ENCODE measurements at places on chromosomes 7 and 10.

DNA sequence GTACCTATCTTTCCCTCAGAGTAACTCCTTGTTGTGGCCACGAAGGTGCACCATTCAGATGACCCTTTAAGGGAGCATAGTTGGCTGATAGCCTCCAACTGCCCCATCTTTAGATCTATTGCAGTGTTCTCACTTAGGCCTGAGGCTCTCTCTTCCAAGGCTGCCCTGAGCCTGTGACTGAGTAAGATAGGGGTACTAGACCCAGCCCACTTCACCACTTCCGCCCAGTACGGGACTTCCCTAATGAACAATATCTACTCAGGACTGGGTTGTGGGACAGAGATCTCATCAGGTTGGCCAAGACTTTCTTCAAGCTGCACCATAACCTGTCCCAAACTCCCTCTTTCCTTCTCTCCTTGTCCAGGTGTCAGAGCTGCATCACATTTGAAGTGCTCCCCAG, 5.7 kb upstream of the GNAI1 start:
- H3K4me1 ChIP-seq: no peaks in the 10 kb centered on the region
- DNase-seq: no peak
- no peaks in the 10 kb centered on the region for H3K27me3 ChIP-seq
- H3K27ac ChIP-seq: no peak overlapping the region

DNA sequence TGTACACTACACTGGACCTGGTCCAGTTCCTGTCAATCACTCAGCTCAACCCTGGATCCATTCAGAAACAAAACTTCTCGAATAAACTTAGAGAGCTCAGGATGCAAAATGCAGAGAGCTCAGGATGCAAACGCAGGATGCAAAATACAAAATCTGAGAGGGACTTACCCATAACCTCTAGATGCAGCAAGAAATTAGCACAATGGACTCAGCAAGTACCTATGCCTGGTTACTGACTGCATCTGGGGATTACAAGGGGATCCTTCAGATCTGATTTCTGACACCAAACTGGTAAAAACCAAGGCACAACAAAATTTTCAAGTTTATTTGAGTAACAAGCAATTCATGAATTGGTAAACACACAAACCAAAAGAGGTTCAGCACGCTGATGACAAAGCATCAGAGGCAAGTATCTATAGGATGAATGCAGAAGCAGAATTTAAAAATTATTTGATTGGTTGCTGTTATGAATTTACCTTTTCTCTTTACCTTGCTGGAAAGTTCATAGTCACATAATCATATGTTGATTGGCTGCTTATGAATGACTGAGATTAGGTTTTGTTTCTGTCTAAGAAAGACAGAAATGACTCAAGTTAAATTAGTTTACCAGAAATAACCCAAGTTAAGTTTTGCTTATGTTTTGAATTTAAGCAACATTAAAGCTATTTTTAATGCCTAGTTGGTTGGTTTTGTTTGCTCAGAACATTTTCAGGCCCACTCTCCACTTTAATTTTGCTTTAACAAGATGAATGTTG, 11.4 kb downstream of the GIMAP6 start:
- H3K4me1 ChIP-seq: no peaks in the 10 kb centered on the region
- no peaks in the 10 kb centered on the region for H3K36me3 ChIP-seq
- H3K27ac ChIP-seq: peak overlapping the region; percentile 33
- DNase-seq: no peak
- no peaks in the 10 kb centered on the region for H3K27me3 ChIP-seq
- no peak overlapping the region for H3K4me3 ChIP-seq

DNA sequence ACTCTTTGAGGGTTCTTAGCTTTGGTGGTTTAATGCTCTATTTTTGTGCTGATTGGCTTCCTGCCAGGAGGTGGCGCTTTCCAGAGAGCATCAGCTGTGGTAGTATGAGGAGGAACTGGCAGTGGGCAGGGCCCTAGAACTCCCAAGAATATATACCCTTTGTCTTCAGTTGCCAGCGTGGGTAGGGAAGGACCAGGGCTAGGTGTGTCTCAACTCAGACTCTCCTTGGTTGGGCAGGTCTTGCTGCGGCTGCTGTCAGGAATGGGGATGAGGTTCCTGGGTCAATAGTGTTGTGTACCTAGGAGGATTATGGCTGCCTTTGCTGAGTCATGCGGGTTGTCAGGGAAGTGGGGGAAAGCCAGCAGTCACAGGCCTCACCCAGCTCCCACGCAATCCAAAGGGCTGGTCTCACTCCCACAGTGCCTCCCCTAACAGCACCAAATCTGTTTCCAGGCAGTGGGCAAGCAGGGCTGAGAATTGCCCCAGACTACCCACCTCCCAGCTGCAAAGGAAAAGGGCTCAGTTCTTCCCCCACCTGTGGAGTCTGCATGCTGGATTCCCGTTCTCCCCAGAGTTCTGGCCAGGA, 191.5 kb downstream of the PHTF2 start:
- no peaks in the 10 kb centered on the region for H3K36me3 ChIP-seq
- no peaks in the 10 kb centered on the region for H3K27me3 ChIP-seq
- no peak overlapping the region for H3K4me3 ChIP-seq
- no peak for DNase-seq
- H3K4me1 ChIP-seq: no peaks in the 10 kb centered on the region

GRCh38 chr10:90652519-90652918, 205.3 kb downstream of the HTR7 start:
- H3K4me3 ChIP-seq: no peak overlapping the region
- DNase-seq: no peak
- H3K27ac ChIP-seq: no peak overlapping the region
- no peaks in the 10 kb centered on the region for H3K36me3 ChIP-seq
- no peaks in the 10 kb centered on the region for H3K4me1 ChIP-seq

GRCh38 chr7:143908120-143908519, 6.1 kb upstream of the TCAF1 start:
- no peaks in the 10 kb centered on the region for H3K4me1 ChIP-seq
- H3K27ac ChIP-seq: no peak overlapping the region
- DNase-seq: no peak

GRCh38 chr7:104160375-104160774, 47.4 kb downstream of the ORC5 start:
- no peak overlapping the region for H3K27ac ChIP-seq
- DNase-seq: no peak
- H3K4me1 ChIP-seq: no peaks in the 10 kb centered on the region
- H3K27me3 ChIP-seq: no peaks in the 10 kb centered on the region
- H3K4me3 ChIP-seq: no peak overlapping the region

DNA sequence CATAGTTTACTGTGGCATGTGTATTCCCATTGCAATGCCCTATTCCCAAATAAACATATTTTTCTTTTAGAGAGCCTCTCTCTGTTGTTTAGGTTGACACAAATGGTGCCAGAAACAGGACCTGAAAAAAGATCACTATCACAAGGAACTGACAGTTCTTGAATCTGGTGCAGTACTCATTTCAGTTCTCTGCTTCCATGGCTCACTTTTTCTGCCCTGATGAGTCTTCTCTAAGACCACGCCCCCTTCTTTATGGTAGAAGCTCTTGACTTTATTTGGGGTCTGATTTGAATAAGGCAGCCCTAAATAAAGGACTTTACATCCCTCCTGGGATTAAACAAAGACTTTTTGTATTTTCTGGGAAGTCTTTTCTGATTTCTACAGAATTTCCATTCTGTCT, 3.5 kb upstream of the CCDC126 start:
- no peak overlapping the region for H3K4me3 ChIP-seq
- no peaks in the 10 kb centered on the region for H3K36me3 ChIP-seq
- H3K27me3 ChIP-seq: no peaks in the 10 kb centered on the region
- H3K27ac ChIP-seq: no peak overlapping the region

- H3K4me1 ChIP-seq: no peaks in the 10 kb centered on the region
- peaks cover 8% of the 10 kb centered on the region for H3K27me3 ChIP-seq
- H3K27ac ChIP-seq: no peak overlapping the region
- no peaks in the 10 kb centered on the region for H3K36me3 ChIP-seq
- DNase-seq: no peak
Observed at GRCh38 chr7:155580367-155580766, 34.0 kb upstream of the CNPY1 start.

DNA sequence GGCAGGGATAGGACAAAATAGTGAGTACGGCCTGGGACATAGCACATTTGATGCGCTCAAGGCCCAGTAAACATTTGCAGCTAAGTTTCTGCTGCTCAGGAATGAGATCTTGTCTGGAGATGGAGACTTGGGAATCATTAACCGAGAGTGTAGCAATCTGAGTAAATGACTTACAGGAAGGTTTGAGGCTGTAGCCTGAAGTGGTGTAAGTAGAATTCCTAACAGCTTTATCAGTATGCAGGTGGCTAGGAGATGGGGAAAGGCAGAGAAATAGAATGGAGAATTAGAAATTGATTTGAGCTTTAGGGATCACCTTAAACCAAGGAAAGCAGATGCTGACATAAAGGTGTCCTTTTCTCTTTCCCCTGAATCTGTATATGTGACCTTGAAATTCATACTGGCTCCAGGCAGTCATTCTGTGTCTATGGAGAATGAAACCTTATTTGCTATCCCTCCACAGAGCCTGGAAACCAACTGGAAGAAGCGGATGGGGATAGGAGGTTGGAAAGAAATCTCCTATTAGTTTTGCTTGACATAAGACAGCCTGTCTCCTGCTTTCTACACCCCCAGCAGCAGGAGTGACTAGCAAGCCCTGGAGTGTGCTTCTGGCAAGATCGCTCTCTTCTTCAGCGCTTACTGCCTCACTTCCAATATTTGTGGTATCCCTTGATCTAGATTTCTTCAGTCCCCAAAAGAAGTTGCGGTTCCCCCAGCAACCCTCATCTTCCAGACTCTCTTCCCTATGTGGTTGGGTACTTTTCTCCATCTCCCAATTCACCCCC, 6.4 kb upstream of the PON2 start:
- no peaks in the 10 kb centered on the region for H3K36me3 ChIP-seq
- no peak for DNase-seq
- peak overlapping the region; percentile 30 for H3K27ac ChIP-seq
- no peaks in the 10 kb centered on the region for H3K27me3 ChIP-seq
- H3K4me3 ChIP-seq: no peak overlapping the region

GRCh38 chr10:91495402-91495801, 85.3 kb downstream of the HECTD2 start:
- peaks cover 3% of the 10 kb centered on the region for H3K36me3 ChIP-seq
- H3K27ac ChIP-seq: no peak overlapping the region
- no peaks in the 10 kb centered on the region for H3K27me3 ChIP-seq
- DNase-seq: no peak
- no peaks in the 10 kb centered on the region for H3K4me1 ChIP-seq
- no peak overlapping the region for H3K4me3 ChIP-seq

- no peaks in the 10 kb centered on the region for H3K4me1 ChIP-seq
- DNase-seq: no peak
- no peaks in the 10 kb centered on the region for H3K27me3 ChIP-seq
Observed at GRCh38 chr10:83050815-83051214, 1088.5 kb upstream of the GHITM start.

DNA sequence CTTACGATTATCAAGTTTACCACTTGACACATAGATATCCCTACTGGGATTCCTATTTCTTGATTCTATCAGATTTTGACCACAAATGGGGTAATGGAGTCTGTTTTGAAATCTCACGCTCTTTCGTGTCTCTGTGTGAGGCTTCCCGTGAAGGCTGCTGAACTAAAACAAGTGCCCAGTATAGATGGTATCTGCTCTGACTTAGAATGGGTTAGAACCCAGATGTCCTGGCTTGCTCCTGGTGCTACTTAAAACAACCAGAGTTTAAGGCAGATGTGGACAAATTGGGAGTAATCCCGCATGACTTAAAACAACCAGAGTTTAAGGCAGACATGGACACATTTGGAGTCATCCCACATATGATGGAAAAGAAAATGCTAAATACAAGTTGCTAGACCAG, 85.9 kb downstream of the FAM204A start:
- no peaks in the 10 kb centered on the region for H3K36me3 ChIP-seq
- no peak overlapping the region for H3K27ac ChIP-seq
- no peak overlapping the region for H3K4me3 ChIP-seq

DNA sequence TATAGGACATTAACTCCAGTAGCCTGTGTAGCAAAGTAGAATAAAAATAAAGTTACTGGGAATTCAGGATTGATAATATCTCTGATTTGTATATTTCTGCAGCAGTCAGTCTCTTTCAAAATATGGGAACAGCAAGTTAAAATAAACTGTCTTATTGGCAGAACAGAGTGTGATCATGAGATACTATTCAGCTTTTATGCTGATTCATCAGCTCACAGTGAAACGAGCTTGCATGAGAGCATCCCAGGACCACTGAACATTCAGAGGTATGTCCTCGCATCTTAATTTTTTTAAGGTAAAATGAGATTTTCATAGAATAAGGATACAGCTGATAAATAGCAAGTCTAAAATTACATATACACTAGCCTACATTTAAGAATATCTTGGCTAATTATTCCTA, 282.5 kb upstream of the MYO3A start:
- H3K27ac ChIP-seq: no peak overlapping the region
- no peaks in the 10 kb centered on the region for H3K4me1 ChIP-seq
- no peaks in the 10 kb centered on the region for H3K36me3 ChIP-seq
- DNase-seq: no peak

GRCh38 chr7:131076711-131077181, 250.9 kb upstream of the MKLN1 start:
- H3K36me3 ChIP-seq: no peaks in the 10 kb centered on the region
- H3K27me3 ChIP-seq: no peaks in the 10 kb centered on the region
- DNase-seq: no peak
- H3K4me1 ChIP-seq: peaks cover 7% of the 10 kb centered on the region
- H3K4me3 ChIP-seq: no peak overlapping the region
- no peak overlapping the region for H3K27ac ChIP-seq

- no peak overlapping the region for H3K27ac ChIP-seq
- H3K4me3 ChIP-seq: no peak overlapping the region
- H3K27me3 ChIP-seq: no peaks in the 10 kb centered on the region
- no peak for DNase-seq
Observed at GRCh38 chr7:124310934-124311390, 278.1 kb upstream of the TMEM229A start.

DNA sequence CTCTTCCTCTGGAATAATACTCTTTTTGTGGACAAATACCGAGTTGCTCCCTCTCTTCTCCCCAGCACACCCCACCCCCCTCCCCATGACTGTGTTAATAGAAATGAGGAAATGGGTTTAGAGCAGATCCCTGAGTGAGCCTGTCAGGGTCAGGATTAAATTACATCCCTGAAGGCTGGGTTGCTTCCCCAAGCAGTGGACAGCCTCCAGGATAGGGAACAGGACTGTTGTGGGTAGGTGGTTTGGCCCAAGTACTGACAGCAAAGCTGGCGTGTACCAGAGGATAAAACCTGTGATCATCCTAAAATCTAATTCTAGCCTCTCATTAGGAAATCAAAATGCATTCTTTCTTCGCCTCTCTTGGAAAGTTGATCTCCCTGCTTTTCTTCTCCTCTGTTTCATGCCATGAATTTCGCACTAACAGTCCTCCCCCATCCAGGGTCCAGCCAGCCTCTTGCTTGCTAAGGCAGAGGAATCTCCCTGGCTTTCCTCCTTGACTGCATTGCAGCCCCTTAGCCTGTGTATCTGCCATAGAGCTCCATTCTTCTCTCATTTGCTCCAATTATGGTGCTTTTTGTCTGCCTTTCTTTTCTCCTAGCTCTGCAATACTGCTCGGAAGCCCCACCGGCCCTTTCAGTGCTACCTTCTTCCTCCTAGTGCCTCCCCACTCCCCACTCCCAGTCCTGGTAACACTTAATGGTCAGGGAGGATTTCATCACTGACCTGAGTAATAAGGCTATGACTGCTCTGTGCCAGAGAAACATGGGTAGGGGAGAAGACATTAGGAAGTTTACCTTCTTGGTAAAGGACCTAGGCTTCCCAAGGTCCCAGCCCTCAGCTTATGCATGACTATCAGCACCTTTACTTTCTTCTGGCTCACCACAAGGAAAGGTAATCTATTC, 8.4 kb downstream of the LRRC4 start:
- H3K4me1 ChIP-seq: peaks cover 18% of the 10 kb centered on the region
- peak overlapping the region; percentile 40 for H3K27ac ChIP-seq
- no peaks in the 10 kb centered on the region for H3K36me3 ChIP-seq
- no peaks in the 10 kb centered on the region for H3K27me3 ChIP-seq
- H3K4me3 ChIP-seq: no peak overlapping the region
